Activated CD4-positive, alpha-beta memory T cell treated with anti-CD3 and anti-CD28 coated beads for 36 hours (primary cell): ENCODE measurements at places on chromosomes 4 and X. TPM values are rescaled to one million over a fixed set of nuclear protein-coding genes. Genes with fewer than 3 reads are reported as not detected.

DNA sequence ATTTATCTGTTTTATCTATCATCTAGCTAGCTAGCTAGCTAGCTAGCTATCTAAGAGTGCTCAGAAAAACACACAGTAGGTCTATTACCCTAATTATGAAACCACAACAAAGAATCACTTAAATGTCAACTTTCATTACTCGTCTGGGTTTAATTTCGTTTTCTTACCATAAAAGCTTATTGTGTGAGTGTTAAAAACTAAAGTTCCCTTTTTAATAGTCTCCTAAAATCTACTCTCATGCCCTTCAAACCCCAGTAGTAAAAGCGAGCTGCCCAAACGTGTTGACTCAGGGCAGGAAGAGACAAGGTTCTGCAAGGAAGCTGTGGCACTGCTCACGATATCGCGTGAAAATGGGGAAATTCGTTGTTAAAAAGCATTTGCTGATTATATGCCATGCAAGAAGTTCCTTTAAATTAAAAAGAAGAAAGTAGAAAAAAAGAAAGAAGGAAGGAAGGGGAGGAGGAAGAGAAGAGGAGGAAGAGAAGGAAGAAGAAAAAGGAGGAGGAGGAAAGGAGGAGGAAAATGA lies 595 bp downstream of the MBNL3 start:
- peak overlapping the region; percentile 88 for H3K4me3 ChIP-seq
- DNase-seq = peak; percentile 48
- peak overlapping the region; percentile 88 for H3K27ac ChIP-seq
- no peaks in the 10 kb centered on the region for H3K27me3 ChIP-seq

GRCh38 chrX:135410861-135411627 lies 10.7 kb upstream of the SMIM10L2A start:
- no peak for DNase-seq
- no peaks in the 10 kb centered on the region for H3K27me3 ChIP-seq
- no peaks in the 10 kb centered on the region for H3K36me3 ChIP-seq

- DNase-seq = peak; percentile 59
- no peaks in the 10 kb centered on the region for H3K27me3 ChIP-seq
- no peaks in the 10 kb centered on the region for H3K4me1 ChIP-seq
- H3K27ac ChIP-seq = no peak overlapping the region
Observed at GRCh38 chrX:109270580-109271484, 211.1 kb downstream of the GUCY2F start.

- H3K36me3 ChIP-seq = no peaks in the 10 kb centered on the region
- H3K27me3 ChIP-seq = no peaks in the 10 kb centered on the region
- DNase-seq = no peak
- peaks cover 4% of the 10 kb centered on the region for H3K4me1 ChIP-seq
Observed at GRCh38 chr4:69727926-69728325, 32.5 kb downstream of the SULT1B1 start.

DNA sequence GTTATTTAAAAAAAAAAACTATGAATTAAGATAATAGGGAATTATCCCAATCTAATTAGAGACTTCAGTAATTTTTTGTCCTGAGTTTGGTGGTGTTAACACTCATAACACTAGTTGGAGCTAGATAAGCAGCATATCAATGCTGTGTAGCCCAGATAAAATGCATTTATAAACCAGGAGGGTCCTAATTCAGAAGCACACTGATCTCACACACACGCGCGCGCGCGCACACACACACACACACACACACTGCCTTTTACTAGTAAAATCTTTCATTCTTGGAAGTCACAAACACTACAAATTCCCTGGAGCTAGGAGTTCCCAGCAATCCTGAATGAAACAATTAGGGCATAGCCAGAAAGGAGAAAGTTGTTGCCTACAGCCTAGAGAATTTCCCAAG lies 3.2 kb downstream of the UNC5C start:
- no peaks in the 10 kb centered on the region for H3K36me3 ChIP-seq
- peaks cover 40% of the 10 kb centered on the region for H3K27me3 ChIP-seq
- no peak overlapping the region for H3K4me3 ChIP-seq
- H3K4me1 ChIP-seq = peaks cover 8% of the 10 kb centered on the region
- DNase-seq = no peak

- H3K4me1 ChIP-seq = no peaks in the 10 kb centered on the region
- H3K4me3 ChIP-seq = no peak overlapping the region
- no peak for DNase-seq
- H3K27ac ChIP-seq = no peak overlapping the region
Observed at GRCh38 chrX:134735015-134735414, 76.7 kb upstream of the PLAC1 start.

- no peak overlapping the region for H3K27ac ChIP-seq
- H3K4me1 ChIP-seq = no peaks in the 10 kb centered on the region
- no peak overlapping the region for H3K4me3 ChIP-seq
- no peak for DNase-seq
Observed at GRCh38 chrX:70762285-70762684, 146.2 kb downstream of the TEX11 start.

DNA sequence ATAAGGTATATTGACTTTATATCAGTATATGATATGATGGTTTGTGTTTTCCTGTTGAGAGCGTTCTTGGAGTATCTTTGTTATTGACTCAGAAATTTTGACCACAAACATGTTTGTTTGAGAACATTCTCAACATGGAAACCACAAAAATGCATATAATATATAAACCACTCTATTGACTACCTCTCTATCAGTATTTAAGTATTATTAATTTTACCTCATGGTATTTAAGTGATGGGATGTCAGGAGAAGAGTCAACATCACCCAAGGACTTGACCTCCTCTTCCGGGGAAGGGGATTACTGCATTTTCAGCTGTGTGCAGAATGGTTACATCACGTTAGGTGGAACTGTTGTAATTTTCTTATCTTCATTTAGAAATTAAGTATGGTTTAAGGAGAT lies 54.3 kb upstream of the PUDP start:
- no peak overlapping the region for H3K27ac ChIP-seq
- DNase-seq = no peak
- peaks cover 4% of the 10 kb centered on the region for H3K4me1 ChIP-seq
- H3K36me3 ChIP-seq = no peaks in the 10 kb centered on the region
- no peak overlapping the region for H3K4me3 ChIP-seq
- H3K27me3 ChIP-seq = no peaks in the 10 kb centered on the region

HGFAC gene
- not detected for total RNA-seq

SMIM43 gene
- total RNA-seq = not detected

RAB28 gene
- total RNA-seq = 18.8 TPM

DCAF8L2 gene
- not detected for total RNA-seq

SLC49A3 gene
- total RNA-seq = 0.19 TPM

C4orf51 gene
- not detected for total RNA-seq
